ENCODE measurements at places on chromosomes 12 and 14.

GRCh38 chr14:61675291-61675690 is 20.0 kb upstream of the HIF1A start:
- DNase-seq, result no peak

DNA sequence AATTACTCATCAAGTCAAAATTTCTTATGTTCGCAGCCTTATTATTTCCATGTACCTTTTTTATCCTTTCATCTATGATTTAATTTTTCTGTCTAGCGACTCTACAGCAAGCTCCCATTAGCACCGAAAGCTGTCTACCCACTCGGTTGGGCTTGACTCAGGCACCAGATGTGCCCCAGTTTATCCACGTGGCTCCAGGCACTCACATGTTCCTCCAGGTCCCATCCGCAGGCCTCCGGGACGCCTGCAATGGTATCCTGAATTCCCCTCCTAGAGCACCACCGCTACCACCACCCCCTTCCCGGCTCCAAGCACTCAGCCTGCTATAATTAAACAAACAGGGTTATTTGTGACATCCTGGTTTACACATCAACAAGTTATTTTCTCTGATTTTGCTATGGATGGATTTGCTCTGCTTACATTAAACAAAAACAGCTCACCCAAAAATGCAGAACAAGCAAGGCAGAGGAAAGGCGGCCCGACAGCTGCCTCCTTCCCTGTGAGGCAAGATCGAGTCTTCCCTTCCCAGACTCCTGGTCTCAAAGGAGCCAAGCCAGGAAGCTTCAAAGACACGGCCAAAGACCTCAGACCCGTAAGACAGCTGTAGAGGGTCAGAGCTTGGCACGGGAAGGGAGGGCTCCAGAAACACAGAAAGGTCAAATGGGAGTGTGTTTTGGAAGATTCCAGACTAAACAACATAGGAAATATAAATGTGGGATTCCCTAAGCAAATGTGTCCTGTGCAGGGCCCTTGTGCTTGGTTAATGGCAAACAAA is 253.8 kb downstream of the TTC8 start:
- DNase-seq, result no peak

DNA sequence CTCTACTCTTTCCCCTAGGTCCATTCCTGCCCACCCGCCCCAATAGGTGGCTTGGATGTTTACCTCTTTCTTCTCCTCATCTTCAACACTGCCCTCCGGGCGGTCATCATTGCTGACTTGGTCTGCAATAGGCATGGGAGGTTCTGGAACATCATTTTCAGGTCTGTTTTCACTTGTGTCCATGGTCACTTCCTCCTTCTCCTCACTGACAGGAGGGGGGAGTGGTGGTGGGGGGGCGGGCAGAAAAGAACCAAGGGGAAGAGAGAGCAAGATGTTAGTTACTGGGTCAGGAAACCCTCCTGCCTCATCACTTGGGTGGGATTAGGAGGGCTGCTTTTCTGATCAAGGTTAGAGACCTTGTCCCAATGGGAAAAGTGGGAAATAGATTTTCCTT is 12.1 kb upstream of the CDH24 start:
- DNase-seq, result no peak

GRCh38 chr12:71691504-71692129 is 5.7 kb downstream of the TMEM19 start:
- no peak for DNase-seq

DNA sequence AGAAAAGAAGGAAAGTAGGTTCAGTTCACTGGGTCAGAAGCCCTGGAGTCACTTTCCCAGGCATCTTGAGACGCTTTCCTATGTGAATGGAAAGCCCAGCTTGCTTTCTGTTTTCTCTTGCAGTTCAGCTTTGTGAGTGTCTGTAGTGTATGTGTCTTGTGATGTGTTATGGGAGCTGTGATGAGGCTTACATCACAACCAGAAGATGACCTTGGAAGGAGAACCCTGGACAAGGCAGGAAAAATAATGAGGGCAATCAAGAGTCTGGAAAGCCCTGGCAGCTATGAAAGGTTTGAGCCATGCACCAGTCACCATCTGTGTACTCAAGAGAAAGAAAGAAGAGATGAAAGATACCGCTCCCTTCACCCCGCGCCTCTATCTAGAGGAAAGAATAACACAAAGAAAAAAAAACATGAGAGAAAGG is 35.2 kb upstream of the PTGR2 start:
- no peak for DNase-seq
